ENCODE measurements at places on chromosomes 12 and 14.

DNA sequence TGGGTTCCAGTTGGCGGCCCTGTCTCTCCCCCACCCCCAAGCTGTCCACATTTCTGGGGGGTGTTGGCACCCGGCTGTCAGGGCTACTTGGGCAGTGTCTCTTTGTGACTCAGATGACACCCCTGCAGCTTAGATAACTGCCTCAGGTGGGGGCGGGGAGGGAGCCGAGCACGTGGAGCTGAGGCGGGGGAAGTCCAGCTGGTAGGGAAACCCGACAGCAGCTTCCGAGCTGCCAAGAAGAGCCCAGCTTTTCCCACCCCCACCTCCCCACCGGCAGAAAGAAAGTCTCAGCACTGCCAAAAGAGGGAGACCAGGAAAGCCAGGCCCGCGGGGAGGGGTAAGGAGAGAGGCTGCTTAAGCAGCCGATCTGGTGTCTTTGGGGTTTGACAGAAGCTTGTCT lies 1.4 kb downstream of the LRTM2 start:
- DNase-seq = no peak

DNA sequence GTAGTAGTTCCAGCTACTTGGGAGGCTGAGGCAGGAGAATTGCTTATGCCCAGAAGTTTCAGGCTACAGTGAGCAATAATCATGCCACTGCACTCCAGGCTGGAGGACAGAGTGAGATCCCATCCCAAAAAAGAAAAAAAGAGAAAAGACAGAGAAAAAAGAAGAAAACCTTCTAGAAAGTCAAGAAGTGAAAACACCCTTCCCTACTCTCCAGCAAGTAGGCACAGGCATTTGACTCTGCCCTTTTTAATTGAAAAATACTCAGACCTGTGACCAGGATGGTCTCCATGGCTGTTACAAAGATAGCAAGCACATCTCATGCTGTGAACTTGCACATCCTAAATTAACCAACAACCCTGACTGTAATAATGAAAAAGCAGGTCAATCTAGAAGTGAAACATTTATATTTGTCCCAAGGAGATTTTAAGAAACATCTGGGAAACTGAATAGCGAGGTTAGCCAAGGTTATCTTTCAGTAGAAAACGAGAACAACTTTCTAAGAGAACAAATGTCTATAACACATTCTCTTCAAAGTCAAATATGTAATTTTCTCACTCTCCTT lies 2.0 kb downstream of the TMTC1 start:
- no peak for DNase-seq

- DNase-seq = no peak
Measured at GRCh38 chr12:80277732-80278131, 166.3 kb upstream of the PTPRQ start.

DNA sequence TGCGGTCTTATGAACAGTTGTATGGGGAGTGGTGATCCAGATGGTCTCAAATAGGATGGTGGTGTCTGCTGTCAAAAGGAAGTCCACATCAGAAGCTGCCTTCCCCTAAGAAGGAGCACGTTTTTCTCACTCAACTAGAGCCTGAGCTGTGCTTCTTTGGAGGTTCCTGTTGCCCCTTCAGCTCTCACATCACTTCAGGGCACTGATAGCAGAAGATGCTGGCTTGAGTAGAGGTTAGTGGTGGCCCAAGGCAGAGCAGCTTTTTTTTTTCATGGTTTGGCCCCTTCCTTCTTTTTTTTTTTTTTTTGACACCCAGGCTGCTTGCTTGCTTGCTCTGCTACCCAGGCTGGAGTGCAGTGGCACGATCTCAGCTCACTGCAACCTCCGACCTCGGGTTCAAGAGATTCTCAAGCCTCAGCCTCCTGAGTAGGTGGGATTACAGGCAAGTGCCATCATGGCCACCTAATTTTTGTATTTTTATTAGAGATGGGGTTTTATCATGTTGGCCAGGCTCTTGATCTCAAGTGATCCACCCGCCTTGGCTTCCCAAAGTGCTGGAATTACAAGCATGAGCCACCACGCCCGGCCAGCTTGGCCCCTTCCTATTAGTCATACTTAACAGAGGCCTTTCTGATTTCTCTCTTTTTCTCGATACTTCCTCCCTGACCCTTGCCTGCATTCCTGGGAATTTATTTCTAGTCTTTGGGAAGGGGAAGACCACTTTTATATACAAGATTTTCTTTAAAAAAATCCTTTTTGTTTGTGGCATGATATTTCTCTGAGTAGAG lies 31.6 kb downstream of the KLRD1 start:
- DNase-seq = no peak

DNA sequence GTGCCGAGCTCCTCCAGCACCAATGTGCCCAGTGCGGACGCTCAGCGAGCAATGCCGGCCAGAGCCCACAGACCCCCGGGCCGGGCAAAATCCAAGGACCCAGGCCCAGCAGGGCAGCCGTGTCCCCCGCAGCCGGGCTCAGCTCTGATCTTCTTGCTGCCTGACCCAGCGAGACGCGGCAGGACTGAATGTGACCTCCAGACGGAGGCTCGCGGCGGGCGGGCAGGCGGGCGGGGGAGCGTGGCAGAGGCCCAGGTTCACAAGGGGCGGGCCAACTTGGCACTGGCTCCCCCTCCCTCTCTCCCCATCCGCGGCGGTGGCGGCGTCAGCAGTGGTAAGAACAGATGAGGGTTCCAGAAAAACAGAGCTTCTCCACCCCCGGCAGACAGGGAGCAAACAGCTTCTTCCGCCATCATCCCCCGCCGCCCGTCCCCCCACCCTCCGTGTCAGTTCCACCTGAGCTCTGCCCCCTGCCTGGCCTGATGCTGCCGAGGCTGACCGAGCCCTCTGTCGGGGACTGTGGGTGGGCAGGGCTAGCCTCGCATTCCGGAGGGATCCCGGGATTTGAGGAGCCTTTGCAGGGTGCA lies 94.3 kb downstream of the RFLNA start:
- DNase-seq = no peak

DNA sequence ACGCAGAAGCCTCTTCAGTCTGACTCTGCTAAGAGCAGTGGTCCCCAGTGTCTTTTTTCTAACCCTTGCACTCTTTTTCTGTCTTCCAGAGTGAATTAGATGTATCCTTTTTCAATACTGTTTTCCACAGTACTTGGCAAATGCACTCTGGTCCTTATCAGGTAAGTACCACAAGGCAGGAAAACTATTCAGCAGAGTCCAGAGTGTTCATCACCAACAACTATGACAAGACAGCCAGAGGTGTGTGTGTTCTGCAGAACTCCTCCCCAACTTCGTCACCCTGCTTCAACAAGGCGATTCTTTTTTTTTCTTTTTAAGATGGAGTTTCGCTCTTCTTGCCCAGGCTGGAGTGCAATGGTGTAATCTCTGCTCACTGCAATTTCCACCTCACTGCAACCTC lies 54.3 kb upstream of the STRN3 start:
- DNase-seq = no peak

GRCh38 chr12:30296486-30296885 lies 399.2 kb downstream of the IPO8 start:
- no peak for DNase-seq

GRCh38 chr12:42097971-42098370 lies 46.7 kb downstream of the GXYLT1 start:
- DNase-seq = no peak

- DNase-seq = no peak
Measured at GRCh38 chr14:22556990-22557623, 31.9 kb downstream of the DAD1 start.

DNA sequence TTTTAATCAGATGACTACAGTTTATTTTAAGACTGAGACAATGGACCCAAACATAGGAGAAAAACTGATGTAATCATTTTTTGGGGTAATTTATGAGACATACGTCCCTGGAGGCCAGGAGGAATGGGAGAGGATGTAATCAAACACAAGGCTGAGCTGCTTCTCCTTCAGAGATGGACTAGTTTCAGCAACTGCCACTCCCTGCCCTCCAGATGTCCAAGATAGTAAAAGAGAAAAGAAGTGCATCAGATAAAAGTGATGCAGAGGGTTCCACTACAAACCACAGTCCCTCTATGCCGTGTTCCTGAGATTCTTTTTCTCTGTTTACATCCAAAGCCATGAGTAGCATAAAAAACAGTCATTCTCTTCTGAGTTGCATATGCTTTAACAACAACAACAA lies 101.1 kb downstream of the DACT1 start:
- no peak for DNase-seq
